ENCODE measurements at places on chromosomes 2 and 18. TPM values are rescaled to one million over a fixed set of nuclear protein-coding genes. Genes with fewer than 3 reads are reported as not detected.

DNA sequence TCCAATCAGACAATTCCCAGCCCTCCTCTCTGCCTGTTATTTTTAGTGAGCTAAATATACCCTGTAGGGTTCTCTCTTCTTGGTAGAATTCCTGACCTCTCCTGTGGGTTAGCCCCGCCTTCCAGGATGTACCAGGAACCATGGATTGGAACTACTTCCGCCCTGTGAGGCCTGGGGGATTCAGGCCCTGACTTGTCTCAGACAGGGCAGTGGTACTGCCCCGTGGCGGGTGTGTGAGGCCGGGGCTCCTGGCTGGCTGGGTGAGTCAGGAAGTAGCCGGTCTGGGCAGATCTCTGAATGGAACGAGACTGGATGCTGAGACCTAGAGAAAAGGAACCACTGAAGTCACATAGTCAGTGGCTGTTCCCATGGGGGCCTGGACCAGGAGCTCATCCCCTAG is 50.5 kb downstream of the DYSF start:
- peak overlapping the region; percentile 76 for H3K27ac ChIP-seq
- H3K4me3 ChIP-seq = peak overlapping the region; percentile 41
- no peaks in the 10 kb centered on the region for H3K27me3 ChIP-seq
- H3K4me1 ChIP-seq = peaks cover 42% of the 10 kb centered on the region

The AGXT gene
- not detected for polyA plus RNA-seq

GRCh38 chr2:65754219-65754618 is 321.8 kb upstream of the SPRED2 start:
- no peak for DNase-seq
- no peak overlapping the region for H3K27ac ChIP-seq
- no peaks in the 10 kb centered on the region for H3K4me1 ChIP-seq
- no peaks in the 10 kb centered on the region for H3K36me3 ChIP-seq
- H3K4me3 ChIP-seq = no peak overlapping the region

The LOXHD1 gene
- polyA plus RNA-seq = not detected

The VRK2 gene
- polyA plus RNA-seq = 24.3 TPM

Measured in keratinocyte (primary cell).